Stimulated activated naive B cell treated with anti-CD40 and anti-IgM and Interleukin-4, amounts not matched to agents 10 μg/mL and 1 μg/mL and 100 μg/mL, for 72 hours (primary cell): ENCODE measurements at places on chromosomes 4 and X.

- no peak for DNase-seq
Observed at GRCh38 chrX:91039777-91040176, 394.9 kb upstream of the PABPC5 start.

GRCh38 chr4:124635331-124635730 lies 77.2 kb downstream of the ANKRD50 start:
- DNase-seq: no peak

- DNase-seq: no peak
Observed at GRCh38 chrX:15173411-15173810, 96.5 kb downstream of the ASB9 start.

DNA sequence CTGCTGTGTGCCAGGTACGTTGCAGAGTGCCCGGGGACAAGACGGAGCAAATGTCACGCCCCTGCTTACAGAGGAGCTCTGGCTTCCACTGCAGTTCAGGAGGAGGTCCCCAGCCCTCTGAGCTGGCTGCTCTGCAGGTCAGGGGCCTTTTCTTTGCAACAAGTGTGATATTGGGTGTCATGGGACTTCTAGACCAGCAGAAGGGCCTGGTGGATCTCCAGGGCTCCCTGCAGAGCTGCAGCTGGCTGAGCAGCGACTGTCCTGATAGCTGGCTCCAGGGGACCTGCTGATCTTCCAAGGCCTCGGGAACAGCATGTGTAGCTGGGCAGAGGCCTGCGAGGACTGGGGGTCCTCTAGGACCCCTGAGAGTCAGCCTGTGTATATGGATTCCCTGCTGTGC lies 120.4 kb downstream of the SORCS2 start:
- DNase-seq: no peak

GRCh38 chr4:183289688-183290087 lies 30.4 kb downstream of the CLDN22 start:
- no peak for DNase-seq

DNA sequence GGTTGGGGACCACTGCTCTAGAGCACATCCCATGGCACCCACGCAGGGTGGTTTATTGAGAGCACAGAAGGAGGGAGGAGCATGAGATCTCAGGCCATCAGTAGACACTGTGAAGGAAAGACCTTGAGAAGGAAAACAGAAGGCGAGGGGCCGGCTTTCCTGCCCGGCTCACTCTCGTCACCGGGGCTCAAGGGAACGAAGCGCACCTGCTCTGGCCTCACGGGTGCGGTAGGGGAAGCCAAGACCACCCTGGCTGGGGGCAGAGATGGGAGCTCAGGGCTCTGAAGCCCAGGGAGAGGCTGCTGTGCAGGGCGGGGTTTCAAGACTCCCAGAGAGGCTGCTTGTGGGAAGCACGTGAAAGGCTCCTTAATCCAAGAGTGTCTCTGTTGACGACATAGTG lies 105.9 kb downstream of the TNIP2 start:
- DNase-seq: no peak
